8988T (cell line): ENCODE measurements at places on chromosomes 7 and 10.

DNA sequence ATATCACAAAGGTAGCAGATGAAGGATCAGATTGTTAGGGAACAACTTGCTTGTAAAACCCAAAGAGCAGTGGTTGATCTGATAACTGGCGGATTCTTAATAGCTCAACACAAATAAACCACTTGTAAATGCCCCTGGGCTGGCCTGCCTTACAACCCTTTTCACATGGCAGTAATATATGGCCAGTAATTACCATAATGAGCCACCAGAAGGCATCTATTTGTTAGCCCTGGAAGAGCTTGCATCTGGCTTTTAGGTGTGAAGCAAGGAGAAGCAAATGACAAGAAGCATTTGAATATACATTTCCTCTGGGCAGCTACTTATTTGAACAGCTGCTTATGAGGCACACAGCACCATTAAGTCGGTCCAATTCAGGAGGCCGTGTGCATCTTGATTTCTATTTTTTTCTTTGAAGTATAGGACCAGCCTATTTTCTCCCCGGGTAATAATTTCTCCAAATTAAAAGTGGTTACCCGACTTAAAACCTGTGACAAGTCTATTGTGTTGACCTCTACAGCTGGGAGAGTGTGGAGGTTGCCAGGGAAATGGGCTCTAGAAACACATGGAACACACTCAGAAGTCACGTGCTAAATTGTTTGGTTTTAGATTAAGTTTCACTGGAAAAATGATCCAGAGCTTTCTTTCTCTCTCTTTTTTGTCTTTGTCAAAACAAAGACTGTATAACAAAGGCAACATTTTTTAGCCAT is 113.4 kb downstream of the SEM1 start:
- DNase-seq, result no peak

DNA sequence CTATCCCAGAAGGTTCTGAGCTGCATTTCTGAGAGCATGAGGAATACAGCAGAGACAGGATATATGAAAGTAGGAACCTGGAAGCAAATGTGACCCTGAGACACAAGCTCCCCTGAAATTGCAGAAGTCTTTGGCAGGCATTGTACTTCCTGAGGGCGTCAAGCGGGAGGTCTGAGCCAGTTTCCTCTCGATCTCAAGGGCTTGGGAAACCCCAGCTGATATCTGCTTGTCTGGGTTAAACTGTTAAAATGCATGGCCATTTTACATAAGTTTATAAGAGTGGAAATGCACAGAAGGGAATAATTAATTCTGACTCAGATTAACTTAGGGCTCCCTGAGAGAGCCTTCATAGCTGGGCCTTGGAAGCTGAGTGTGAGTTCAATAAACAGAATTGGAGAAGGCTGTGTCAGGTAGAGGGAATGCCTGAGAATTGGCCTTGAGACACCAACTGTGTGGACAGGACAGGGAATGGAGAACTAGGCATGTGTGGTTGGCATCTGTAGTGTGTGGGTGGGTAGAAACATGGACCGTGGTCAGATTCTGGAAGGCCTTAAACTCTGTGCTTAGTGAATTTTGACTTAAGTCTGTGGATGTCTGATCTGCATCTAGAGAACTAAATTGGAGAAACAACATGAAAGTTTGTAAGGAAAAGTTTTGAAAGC is 53.3 kb downstream of the WIPF3 start:
- no peak for DNase-seq

DNA sequence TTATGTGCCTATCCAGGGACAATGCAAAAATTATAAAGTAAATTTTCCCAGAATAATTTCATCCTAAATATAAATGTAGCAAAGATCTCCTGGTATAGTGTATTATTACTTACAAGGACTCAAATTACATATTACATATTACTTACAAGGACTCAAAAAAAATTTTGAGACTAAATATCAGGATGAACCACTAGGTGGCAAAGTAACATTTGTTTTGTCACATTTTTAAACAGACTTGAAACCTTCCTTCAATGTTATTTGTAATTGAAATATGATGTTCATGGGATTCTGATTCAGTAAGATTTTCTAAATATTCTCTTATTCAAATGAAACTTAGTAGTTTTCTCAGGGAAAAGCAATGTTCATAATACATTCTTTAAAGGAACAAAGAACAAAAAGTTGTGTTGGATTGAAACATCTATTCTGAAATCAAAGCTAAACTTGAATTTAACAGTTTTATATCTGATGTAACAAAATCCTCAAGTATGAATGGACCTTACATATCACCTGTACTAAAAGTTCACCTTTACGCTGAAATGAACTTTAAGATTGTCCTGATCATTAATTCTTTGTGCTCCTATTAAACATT is 74.3 kb upstream of the GNAI1 start:
- no peak for DNase-seq

- no peak for DNase-seq
Observed at GRCh38 chr7:145624618-145625017, 492.0 kb upstream of the CNTNAP2 start.

GRCh38 chr7:915291-916218 is 38.9 kb downstream of the ADAP1 start:
- DNase-seq, result no peak

DNA sequence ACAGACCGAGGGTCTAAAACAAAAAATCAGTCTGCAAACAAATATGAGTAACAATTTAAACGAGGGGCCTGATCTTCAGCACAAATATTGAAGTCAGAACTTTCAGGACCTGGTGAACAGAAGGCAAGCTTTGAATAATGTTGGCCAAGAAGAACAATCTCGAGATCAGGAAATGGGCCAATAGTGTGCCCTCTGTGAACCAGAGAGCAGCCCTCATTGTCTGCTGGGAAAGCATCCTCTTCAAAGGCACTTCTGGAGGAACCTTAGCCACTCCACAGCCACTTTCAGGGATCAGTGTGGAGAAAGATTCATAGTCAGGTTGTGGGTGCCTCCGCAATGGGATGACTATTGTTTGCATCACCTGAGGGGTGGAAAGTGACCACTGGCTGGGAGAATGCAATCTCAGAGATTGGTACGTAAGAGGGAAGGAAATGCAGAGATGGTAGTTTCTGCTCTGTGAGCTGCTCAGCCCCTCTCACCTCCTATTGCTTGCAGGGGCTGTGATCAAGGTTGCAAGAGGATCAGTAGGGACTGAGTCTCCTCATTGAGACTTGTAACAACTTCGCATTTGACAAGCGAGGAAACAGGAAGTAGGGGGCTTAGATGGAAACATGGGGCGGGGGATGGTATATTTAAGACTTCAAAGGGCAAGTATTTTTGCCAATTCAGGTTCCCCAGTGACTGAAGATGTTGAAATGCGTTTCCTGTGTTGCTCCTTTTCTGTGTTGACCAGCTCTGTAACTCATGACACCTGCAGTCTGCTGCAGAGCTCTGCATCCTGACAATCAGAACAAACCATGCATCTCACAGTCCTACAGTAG is 28.4 kb upstream of the IFRD1 start:
- DNase-seq, result no peak
